ENCODE measurements at places on chromosomes 5 and 9.

DNA sequence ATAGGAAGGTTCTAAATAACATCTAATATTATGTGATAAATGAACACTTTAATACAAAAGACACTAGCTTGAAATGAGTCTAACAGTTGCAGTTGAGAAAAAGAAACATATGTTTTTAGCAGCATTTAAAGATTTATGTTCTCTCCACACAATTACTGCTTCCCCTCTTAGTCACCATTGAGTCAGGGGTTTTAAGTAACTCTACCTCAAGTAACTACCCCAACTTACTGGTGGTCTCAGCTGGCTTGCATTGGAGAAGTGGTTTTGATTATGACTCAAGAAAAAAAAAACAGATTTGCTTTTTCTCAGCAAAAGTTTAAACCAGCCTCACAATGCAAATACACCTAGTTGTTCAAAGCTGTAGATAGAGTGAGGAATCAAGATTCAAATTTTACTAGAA, 1216.5 kb upstream of the CDH9 start:
- DNase-seq: no peak

DNA sequence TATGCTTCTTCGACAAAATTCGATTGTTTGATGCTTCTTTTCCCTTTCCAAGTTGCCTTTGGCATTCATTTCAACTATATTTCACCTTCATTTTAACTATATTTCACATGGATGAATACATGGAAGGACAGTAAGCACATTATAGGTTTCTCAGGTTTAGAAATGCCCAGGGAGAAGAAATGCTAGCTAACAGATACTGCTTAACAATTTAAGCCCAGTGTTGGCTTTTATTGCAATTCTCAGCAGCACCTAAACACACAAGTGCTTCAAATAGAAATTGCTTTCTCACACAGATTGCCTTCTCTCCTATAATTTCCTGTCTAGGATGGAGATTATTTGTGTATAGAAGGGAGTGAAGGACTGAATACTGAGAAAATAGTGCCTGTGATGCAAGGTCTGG, 30.2 kb upstream of the SMC5 start:
- no peak for DNase-seq

DNA sequence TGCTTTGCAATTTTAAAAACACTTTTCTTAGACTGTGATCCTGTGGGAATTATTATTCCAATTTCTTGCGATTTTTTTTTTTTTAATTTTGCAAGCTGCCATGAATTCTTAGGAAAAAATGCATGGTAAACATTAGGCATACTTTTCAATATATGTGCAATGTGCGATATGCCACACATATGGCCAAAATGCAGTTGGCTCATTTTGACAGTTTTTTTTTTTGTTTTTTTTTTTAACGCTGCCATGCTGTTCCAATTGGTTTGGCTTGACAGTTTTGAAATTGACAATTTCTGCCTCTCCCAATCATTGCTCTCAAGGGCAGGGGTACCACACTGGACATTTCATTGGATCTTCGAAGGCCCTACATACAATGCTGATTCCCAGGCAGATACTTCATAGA, 36.4 kb downstream of the DAPK1 start:
- no peak for DNase-seq

- DNase-seq: no peak
Measured at GRCh38 chr9:122350577-122351355, 20.1 kb upstream of the PTGS1 start.

- no peak for DNase-seq
Measured at GRCh38 chr5:176178789-176179188, 59.4 kb upstream of the SIMC1 start.

- DNase-seq: no peak
Measured at GRCh38 chr5:97422678-97423077, 239.6 kb upstream of the RIOK2 start.

- no peak for DNase-seq
Measured at GRCh38 chr5:51033215-51033614, 350.0 kb upstream of the ISL1 start.

DNA sequence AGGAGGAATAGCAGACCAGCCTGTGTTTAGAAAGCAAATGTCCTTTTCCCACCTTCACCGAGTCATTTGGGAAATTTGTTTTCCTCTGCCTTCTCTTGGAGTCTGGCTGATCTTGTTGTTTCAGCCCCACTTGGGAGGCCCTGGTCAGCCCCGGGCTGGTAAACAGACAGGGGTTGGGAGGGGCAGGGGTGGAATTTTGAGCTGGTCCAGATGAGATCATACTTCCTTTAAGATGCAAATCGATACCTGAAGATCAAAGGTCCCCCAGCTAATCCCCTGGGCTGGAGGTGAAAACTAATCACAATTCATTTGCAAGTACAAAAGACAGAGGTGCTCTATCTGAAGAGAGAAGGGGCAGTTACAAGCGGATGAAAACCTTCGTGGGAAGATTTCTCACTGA, 118.4 kb downstream of the PAPPA start:
- DNase-seq: no peak

- DNase-seq: no peak
Measured at GRCh38 chr9:33101104-33101951, 24.9 kb upstream of the SMU1 start.

DNA sequence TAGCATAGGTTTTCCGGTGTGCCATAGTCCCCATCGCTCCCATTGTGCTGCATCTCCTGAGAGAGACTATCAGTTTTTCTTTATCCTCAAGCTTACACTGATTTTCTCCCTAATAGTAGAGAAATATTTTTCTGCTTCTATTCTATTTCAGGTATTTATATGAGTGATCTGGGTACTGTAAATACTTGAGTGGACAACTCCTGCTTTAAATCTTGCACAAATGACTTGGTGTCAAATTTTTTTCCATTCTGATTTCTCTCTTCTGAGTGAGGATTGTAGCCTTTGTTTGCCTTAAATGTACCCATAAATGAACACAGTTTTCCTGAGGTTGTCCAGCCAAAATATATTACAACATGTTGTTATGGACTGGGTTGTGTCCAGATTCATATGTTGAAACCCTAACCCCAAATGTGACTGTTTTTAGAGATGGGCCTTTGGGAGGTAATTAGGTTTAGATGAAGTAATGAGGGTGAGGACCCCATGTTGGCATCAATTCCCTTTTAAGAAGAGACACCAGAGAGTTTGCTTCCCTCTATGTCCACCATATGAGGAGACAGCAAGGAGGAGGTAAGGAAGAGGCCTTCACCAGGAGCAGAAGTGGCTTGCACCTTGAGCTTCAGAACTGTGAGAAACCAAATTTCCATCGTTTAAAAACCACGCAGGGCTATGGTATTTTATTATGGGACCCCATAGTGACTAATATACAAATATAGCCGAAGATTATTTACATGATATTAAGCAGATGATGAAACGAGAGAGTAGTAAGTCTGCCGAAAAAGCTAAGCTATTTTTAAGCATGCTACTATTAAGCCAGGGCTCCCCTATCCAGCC, 336.4 kb upstream of the MPDZ start:
- no peak for DNase-seq

- no peak for DNase-seq
Measured at GRCh38 chr5:2750026-2750757, 1.3 kb downstream of the IRX2 start.

GRCh38 chr5:39021413-39021812, 52.8 kb downstream of the RICTOR start:
- DNase-seq: no peak

DNA sequence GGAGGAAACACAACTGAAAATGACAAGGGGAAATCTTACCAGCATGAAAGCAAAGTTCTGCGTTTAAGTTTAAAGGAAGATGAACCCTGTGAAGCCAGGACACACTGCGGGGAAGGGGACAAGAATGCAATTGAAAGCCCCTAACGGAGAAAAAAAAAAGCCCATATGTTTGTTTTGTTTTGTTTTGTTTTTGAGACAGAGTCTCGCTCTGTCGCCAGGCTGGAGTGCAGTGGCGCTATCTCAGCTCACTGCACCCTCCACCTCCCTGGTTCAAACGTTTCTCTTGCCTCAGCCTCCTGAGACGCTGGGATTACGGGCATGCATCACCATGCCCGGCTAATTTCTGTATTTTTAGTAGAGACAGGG, 2.9 kb downstream of the STK10 start:
- no peak for DNase-seq

GRCh38 chr5:178524093-178524882, 65.9 kb downstream of the COL23A1 start:
- DNase-seq: no peak

DNA sequence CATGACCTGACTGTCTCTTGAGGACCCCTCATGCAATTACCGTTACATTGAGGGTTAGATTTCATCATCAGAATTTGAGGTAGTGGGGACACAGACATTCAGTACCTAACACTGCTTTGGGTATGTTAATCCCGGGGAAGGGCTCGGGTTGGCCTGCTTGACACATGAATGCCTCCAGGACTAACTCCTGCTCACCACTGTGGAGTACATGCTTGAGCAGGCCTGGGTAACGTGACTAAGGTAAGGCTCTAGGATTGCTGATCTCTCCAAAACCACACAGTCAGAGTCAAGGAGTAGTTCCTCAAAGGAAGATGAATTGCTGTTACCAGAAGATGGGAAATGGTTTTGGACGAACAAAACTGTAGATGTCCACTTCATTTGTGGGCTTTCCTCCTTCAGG, 376.3 kb upstream of the ZNF462 start:
- DNase-seq: no peak

- peak; percentile 51 for DNase-seq
Measured at GRCh38 chr5:159928122-159928909, 12.0 kb downstream of the ADRA1B start.

- no peak for DNase-seq
Measured at GRCh38 chr5:164153469-164154172, 648.2 kb downstream of the MAT2B start.

DNA sequence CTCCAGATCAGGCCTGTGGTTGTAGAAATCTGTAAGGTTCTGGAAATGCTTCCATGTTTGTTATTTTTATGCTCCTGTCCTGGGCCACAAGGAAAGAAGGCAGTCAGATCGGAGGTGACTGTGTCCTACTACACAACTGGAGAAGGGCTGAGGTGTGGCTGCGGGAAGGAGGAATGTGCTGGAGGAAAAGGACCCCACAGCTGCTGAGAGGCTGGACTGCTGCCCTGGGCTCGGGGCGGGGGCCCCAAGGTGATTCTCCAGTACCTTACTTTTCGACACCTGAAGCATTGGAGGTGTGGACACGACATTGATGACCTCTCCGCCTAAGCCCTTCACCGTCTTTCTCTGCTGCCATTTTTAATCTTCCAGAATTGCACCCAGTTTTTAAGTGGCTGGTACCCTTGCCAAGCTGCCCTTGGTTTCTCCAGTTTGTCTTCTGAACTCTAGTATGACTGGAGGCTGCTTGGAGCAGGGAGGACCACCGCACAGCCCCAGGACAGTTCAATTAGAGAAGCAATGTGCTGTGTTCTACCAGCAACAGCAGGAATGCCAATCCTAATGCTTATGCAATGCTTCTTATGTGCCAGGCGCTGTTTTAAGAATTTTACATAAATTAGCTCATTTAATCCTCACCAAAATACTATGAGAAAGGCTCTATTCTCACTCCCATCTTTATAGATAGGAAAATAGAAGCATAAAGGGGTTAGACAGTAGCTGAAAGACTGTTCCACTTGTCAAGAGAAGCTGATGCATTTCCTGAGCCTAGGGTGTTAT, 13.5 kb upstream of the ANKRD33B start:
- DNase-seq: no peak

GRCh38 chr5:120544043-120544442, 79.9 kb downstream of the PRR16 start:
- DNase-seq: no peak

DNA sequence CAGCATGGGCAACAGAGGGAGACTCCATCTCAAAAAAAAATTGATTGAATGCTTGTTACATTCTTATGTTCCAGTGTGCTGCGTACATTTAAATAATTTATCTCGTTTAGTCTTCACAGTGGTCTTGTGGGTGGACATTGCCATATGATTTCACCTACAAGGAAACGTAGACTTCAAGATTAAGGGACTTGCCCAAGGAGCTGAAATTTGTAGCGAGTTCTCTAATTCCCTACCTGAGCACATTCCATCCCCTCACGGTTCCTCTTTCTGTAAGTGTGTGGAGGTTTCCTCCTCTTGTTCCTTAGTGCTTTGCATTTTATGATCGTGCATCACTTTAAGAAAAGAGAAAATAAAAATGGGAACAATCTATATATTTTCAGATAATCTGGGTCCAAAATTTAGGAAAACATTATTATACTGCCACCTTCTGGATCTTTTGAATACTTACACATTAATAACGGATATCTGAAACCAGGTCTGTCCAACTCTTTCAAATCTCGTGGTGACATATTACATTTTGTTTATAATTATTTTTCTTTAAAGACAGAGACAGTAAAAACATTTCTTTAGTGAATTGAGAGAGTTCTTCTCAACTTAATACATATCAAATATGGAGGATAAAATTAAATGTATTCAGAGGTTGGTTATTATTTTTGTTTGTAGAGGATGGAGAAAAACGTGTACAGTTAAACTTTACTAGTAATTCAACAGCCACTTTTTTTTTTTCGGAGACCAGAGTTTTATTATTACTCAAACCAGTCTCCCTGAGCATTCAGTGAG, 29.9 kb upstream of the C7 start:
- DNase-seq: no peak

GRCh38 chr9:88954066-88954465, 37.2 kb upstream of the S1PR3 start:
- no peak for DNase-seq

- DNase-seq: no peak
Measured at GRCh38 chr5:127826011-127826410, 122.8 kb downstream of the CCDC192 start.

- DNase-seq: no peak
Measured at GRCh38 chr5:96049398-96050272, 88.0 kb upstream of the ELL2 start.

- DNase-seq: no peak
Measured at GRCh38 chr5:7653046-7653445, 197.9 kb downstream of the CFAP90 start.

- peak; percentile 94 for DNase-seq
Measured at GRCh38 chr9:115234094-115234493, 116.1 kb upstream of the TNC start.

- DNase-seq: no peak
Measured at GRCh38 chr9:134814598-134815215, 65.9 kb upstream of the FCN2 start.

GRCh38 chr5:139246394-139246793, 47.1 kb upstream of the MATR3 start:
- no peak for DNase-seq
